ENCODE measurements at places on chromosomes 7 and 10.
A peak's percentile ranks its signal among the peaks of the same experiment; 100 is the strongest.

DNA sequence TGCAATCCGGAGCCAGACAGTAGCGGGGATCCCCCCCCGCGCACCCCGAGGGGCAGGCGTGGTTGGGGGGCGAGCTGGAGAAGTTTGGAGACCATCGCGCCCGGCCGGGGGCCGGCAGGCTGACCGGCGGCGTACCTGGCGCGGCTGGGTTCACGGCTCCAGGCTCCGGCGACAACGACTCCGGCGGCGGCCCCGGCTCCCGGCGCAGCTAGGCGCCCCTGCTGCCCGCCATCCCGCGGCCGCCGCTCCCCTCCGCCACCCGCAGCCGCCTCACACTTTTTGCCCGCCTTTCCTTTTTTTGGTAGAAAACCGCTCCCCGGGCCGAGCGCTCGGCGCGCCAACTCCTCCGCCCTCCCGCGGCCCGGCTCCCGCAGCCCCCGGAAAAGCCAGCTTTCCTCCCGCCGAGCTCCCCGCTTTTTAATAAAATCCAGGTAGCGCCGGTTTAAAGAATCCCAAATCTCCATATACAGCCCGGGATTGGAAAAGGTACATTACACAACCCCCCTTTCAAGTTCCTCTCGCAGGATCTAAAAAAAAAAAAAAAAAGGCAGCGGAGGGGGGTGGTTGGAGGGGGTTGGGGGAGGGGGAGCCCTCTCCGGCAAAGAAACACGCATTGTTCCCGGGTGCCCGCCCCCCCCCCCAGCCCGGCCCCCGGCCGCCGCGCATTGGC, at the start of gene TNRC18:
Gene TNRC18 (minus strand): TSS at position 529 of the 670 bp plus-strand sequence. CDS start 2,588 bp downstream, outside the sequence.
- DNase-seq = no peak

DNA sequence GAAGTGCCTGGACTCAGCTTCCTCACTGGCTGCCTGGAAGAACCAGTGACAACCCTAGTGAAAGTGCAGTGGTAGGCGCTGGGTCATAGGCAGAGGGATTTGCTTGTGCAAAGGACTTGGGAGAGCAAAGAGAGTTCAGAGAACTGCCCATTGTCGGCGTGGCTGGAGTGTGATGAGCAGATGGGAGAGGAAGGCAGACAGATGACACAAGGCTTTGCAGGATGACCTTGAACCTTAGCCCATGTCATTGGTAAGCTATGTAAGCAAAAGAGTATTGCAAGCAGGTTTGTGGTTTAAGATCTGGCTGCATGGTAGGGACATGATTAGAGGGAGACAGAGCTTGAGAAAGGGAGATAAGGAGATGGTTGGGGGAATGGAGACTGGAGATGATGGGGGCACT, 35.3 kb upstream of the NOBOX start:
- no peak for DNase-seq

DNA sequence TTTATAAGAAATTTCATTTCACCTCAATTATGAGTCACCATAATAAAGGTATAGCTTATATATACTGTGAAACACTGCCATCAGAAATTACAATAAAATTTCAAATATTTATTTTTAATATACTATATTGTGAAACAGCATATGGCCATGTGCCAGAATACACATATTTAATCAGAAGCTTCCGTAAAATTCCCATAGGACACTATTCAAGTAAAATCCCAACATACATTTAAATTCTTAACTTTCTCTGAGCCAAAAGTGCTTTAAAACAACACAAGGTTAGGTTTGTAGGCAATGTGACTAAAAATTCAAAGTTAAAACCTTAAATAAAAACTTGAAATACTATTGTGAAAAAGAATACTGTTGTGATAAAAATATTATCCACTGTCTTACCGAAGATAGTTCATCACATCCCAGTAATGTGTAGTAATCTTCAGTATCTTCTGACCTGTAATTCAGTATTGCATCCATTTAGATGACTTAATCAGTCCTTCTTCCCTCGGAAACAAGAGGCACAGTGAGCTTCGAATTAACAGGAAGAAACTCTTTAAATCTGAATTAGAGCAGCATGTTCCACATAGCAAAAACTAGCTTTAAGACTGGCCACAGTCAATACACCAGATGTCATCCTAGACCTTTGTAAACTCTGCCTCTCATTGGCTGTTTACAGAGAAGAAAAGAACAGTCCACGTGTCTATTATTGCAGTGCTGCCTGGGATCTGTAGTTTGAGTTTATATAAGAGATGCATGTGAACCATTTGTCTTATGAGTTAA, at the start of gene DNAJC12:
Gene DNAJC12 (minus strand): TSS at position 648 of the 774 bp plus-strand sequence. CDS start 177 bp downstream, at position 471.
- DNase-seq = no peak

DNA sequence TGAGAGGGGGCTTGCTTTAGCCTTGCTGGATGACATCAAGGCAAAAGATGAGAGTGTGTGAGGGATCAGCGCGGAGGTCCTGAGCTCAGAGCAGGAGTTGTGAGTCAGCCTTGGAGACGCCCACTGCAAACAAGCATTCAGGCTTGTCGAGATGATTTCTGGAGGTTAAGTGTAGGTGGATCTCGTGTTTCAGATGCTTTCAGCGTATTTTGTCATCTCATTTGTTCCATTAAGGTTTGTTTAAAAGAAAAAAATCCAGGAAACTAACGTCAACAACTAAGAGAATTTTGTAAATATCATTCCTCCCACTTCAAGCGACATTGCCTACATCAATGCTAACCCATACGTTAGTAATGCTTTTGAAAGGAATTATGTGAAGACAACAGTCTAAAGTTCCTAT, 715.4 kb upstream of the NRP1 start:
- no peak for DNase-seq

GRCh38 chr7:4683884-4684565, 1.9 kb downstream of the FOXK1 start:
- peak; percentile 63 for DNase-seq

DNA sequence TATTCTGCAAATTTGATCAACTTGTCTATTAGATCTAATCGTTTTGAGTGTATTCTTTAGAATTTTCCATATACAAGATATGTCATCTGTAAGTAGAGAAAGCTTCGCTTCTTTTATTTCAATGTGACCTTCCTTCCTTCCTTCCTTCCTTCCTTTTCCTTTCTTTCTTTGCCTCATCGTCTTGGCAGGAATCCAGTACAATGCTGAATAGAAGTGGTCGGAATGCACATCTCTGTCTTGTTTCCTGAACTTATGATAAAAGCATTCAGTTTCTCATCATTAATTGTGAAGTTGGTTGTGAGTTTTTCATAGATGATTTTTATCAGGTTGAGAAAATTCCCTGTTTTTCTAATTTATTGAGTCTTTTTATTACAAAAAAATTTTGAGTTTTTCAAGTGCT, 300.7 kb upstream of the ZNF32 start:
- no peak for DNase-seq

DNA sequence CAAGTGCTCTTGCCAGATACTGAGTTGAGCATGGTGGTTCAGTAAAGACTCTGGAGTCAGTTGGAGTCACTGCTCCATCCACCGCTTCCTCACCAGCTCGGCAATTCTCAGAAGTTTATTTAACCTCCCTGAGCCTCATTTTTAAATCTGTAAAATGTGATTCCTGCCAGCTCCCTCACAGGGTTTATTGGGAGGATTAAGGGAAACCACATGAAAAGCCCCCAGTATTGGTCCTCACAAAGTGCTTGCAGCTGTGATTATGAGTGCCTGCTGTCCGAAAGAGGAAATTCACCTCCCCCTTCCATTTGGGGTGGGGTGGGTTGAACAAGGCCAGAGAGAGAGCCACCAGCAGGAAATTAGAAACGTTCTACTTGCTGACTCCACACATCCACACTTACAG, 99.0 kb downstream of the AOAH start:
- DNase-seq = no peak

DNA sequence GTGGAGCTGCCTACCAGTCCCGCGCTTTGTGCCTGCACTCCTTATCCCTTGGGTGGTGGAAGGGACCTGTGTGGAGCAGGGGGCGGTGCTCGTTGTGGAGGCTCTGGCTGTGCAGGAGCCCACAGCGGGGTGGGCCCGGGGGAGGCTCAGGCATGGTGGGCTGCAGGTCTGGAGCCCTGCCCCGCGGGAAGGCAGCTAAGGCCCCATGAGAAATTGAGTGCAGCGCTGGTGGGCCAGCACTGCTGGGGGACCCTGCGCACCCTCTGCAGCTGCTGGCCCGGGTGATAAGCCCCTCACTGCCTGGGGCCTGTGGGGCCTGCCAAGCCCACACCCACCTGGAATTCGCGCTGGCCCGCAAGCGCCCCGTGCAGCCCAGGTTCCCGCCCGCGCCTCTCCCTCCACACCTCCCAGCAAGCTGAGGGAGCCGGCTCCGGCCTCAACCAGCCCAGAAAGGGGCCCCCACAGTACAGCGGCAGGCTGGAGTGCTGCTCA, 859.6 kb upstream of the KCND2 start:
- DNase-seq = no peak

DNA sequence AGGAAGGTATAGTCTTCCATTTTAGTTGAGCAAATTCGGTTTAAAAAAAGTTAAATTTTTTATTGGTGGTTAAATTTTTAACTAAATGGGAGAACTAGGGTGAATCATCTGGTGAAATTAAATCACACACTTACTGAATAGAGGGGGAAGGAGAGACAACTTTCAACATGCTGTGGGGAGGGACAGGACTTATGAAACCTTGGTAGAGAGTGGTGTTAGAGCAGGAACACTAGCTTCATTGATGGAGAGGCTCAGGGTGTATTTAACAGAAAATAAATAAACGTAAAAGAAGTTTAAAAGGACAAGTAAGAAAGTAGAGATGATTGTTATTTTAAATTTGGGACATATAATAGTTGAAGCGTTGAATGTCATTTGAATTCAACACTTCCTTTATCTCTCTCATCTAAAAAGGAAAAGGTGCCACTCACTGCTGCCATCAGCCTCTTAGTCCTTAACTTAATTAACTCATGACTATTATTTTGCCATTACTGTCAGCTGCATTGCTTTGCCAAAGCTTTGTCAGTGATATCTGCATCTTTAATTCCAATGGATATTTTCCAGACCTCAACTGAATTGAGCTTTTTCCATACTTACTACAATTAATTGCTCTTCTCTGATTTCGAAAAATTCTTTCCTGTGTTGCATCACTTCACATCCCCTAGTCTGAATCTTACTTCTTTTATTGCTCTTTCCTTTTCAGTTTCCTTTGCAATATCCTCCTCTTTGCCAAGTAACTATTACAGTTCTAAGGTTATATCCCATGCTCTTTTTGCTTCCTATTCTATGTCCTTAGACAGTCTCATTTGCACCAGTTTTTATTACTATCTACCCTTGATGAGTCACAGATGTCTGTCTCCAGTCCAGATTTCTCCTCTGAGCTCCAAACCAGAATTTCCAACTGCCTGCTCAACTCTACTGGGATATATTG, 71.7 kb downstream of the GNAT3 start:
- DNase-seq = no peak

- no peak for DNase-seq
Observed at GRCh38 chr7:35871856-35872255, 71.0 kb downstream of the SEPTIN7 start.

GRCh38 chr7:41890631-41891274, 187.9 kb upstream of the INHBA start:
- no peak for DNase-seq

GRCh38 chr7:91929463-91929862, 11.2 kb upstream of the AKAP9 start:
- DNase-seq = no peak

DNA sequence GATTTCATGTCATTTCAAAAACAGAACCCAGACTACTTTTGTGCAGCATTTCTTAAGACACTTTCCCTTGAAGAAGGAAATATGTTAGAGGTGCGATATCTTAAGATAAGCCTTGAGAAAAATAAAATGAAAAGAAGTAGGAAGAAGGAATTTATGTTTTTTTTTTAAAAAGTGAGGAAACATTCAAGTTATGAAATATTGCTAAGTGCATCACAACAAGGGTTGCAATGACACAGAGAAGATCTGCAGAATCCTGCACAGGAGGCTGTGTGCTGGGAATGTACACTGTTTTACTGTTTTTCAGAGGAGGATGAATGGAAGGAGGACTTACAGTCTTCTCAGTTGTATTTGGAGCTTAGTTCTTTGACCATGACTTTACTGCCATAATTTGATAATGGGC, 79.8 kb upstream of the NME8 start:
- no peak for DNase-seq

GRCh38 chr7:56083150-56083785, 9.5 kb downstream of the PHKG1 start:
- DNase-seq = no peak

- no peak for DNase-seq
Observed at GRCh38 chr10:32347363-32348022, 535 bp upstream of the EPC1 start.

- DNase-seq = no peak
Observed at GRCh38 chr7:16084875-16085274, 336.5 kb downstream of the CRPPA start.

- DNase-seq = no peak
Observed at GRCh38 chr10:48993627-48994026, 54.0 kb upstream of the LRRC18 start.

GRCh38 chr7:154902600-154903082, 100.3 kb downstream of the PAXIP1 start:
- DNase-seq = no peak

- DNase-seq = no peak
Observed at GRCh38 chr10:76972541-76972940, 665.1 kb downstream of the KCNMA1 start.

GRCh38 chr10:94762393-94762792, at the start of gene CYP2C19:
CYP2C19 (plus strand) TSS chr10:94762681; CDS start chr10:94762706, 25 bp downstream.
- no peak for DNase-seq

DNA sequence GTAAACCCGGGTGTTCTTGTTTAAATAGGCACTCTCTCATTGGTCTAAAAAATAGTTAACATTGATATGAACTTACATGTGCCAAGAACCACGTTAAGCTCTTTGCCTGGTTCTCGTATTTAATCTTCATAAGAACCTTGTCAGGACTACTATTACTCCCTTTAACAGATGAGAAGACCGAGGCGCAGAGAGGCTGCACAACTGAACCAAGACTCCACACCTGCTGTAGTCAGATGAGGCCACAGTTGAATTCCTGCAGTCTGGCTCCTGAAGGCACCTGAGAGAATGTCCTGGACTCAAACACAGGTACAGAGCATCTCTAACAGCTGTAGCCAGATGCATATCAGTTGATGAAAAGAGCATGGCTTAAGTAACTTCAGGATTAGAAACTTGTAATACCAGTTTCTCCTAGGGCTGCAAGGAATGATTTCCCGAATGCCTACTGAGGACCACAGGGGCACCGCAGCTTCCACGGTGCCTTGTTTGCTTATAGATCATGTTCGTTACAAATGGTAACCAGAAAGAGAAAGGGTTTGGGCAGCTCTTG, 9.5 kb downstream of the DDC start:
- no peak for DNase-seq

DNA sequence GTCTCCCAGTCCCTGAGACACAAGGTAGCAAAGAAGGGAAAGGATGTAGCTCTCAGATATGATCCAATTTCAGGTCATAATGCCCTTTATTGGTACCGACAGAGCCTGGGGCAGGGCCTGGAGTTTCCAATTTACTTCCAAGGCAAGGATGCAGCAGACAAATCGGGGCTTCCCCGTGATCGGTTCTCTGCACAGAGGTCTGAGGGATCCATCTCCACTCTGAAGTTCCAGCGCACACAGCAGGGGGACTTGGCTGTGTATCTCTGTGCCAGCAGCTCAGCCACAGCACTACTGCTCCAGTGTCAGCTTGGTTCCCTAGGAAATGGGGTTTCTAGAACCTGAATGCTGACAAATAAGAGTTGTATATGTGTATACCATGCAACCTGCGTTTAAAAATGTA, 74.6 kb upstream of the PRSS58 start:
- DNase-seq = no peak

GRCh38 chr10:116845823-116846222, 3.5 kb upstream of the ENO4 start:
- no peak for DNase-seq

- DNase-seq = peak; percentile 78
Observed at GRCh38 chr7:134605978-134606923, 40.4 kb upstream of the BPGM start.

All from endodermal cell (in vitro differentiated cells).